ENCODE measurements at places on chromosomes 16 and 17.

DNA sequence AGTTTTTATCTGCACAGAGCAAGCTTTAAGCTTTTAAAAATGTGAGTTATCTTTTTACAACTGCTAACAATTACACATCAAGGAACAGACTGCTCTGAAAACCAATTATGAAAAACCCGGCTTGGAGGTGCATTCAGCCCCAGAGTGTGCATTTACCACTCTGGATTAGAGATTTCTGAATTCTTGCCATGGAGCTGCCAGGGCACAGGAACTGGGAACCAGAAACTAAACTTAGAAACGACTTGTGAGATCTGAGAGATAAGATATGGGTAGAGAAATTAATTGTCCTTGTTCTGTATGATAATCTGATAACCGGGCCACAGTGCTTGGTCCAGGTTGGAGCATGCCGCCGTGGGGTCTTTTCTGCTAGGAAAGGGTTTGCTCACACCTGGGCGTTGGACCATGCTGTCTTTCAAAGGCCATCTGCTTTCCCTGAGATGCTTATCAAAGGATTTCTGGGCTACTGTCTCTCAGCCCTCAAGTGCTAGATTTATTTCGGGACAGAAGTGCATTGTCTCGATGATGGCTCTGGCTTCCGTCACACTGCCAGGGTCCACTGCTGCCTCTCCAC lies 210.0 kb downstream of the MAF start:
- DNase-seq = no peak

DNA sequence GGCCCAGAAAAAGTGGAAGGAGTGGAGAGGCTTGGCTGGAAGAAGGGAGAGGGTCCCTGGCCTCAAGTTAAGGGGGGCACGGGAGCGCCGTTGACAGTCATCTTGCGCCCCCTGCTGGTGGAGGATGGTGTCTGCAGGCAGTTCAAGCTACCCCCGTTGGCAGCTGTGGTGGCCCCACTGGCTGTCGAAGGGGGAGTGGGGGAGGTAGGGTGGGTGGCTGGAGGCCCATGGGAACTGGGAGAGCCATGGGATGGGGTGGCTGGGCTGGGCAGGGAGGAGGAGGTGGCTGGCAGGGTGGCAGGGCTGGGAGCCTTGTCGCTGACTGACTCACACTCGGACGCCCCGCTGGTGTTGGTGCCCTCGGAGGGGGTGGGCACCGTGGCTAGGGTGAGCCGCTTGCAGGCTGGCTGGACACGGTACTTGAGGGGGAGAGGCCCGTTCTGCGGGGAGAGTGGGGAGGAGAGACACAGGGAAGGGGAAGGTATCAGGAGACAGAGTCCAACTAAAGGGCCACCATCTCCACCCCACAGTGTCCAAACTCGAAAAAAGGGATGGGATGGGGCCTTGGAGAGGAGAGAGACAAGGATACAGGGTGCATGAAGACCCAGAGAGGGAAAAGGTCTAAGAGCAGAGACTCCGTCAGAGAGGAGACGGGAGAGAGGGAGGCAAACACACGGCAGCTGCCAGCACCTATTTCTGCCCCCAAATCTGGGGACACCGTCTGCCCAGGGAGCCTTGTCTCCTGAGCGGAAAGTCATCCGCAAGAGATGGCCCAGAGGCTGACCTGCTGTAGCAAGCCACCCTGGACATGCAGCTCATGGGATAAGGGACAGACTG lies 5.2 kb downstream of the CISD3 start:
- peak; percentile 72 for DNase-seq

- DNase-seq = peak; percentile 73
Observed at GRCh38 chr17:42554250-42555121, 1.8 kb downstream of the HSD17B1 start.

DNA sequence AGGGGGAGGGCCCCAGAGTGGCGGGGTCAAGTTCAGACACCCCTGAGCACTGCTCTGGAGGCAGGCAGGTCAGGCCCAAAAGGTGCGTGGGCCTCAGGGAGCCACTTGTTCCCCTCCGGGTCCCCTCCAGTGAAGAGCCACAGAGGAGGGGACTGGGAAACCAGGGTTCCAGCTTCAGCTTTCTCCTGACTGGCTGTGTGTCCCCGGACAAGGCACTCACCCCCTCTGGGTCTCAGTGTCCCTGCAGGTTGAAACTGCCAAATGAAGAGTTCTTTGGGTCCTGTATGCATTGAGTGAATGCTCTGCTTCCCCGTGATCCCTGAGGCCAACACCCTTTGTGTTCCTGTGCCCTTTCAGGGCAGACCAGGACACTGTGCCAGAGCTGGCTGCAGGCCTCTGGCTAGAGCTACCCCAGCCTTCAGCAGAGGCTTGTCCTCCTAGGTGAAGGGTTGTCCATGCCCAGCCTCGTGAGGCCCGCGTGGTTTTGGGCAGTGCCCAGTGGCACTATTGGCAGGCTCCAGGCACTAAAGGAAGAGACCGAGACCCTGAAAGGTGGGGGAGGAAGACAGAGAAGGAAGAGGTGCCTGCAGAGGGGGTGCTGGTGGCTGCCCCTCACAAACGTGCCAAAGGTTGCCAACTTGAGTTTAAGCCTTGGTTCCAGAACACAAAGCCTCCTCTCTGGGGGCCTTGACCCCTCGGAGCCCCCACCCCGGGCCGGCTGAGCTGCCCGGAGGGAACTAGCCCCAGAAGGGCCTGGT lies 13.3 kb upstream of the WNT3 start:
- DNase-seq = no peak

- DNase-seq = no peak
Observed at GRCh38 chr16:11248133-11248532, 7.9 kb downstream of the SOCS1 start.

- no peak for DNase-seq
Observed at GRCh38 chr17:47905221-47905733, 9.2 kb downstream of the SP2 start.

GRCh38 chr17:81398832-81399411 lies 3.7 kb downstream of the BAHCC1 start:
- DNase-seq = no peak

- DNase-seq = peak; percentile 19
Observed at GRCh38 chr17:82458885-82459424, 414 bp downstream of the NARF start.

DNA sequence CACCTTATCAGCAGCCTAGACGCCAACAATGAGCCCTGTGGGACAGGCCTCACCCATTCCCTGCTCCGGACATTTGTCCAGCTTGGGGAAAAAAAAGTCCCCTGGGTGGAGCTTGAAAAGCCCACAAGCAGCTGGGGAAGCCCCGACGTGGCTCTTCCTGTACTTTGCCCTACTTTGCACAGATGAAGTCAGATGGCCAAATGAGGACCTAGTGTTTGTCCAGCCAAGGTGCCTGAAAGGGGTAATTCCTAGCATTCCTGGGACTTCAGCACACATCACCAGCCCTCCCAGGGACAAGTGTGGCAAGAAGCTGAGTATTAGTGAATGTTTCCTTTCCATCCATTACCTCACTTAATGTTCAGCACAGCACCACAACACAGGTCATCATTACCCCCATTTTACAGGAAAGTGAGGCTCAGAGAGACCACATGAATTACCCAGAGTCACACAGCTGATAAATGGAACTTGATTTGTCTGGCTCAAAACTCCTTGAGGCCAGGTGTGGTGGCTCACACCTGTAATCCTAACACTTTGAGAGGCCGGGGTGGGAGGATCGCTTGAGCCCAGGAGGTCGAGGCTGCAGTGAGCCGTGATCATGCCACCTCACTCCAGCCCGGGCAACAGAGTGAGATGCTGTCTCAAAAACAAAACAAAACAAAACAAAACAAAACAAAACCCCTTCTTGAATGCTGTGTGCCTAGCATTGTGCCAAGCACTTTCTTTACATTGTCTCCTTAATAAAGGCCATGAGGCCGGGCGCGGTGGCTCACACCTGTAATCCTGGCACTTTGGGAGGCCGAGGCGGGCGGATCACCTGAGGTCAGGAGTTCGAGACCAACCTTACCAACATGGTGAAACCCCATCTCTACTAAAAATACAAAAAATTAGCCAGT lies 19.9 kb upstream of the PLLP start:
- no peak for DNase-seq

DNA sequence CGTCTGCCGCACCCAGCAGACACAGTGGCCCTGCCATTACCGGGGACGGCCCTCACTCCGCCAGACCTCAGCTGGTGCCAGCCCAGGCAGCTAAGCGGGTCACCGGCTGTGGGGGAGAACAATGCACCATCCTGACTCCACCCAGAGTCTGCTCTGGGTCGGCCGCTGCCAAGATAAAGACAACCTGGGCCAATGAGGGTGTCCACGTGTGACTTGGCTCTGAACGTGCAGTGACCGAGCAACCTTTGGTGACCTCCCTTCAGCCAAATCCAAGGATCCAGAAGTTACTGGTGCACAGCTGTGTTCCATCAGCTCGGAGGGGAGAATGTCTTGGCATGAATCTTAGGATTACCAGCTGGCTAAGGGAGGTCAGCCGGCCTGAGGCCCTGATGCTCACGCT lies 155.9 kb downstream of the NTN1 start:
- DNase-seq = no peak

GRCh38 chr16:54447576-54448440 lies 161.2 kb upstream of the IRX3 start:
- DNase-seq = no peak

- DNase-seq = peak; percentile 85
Observed at GRCh38 chr17:56779898-56780777, 53.6 kb downstream of the C17orf67 start.

DNA sequence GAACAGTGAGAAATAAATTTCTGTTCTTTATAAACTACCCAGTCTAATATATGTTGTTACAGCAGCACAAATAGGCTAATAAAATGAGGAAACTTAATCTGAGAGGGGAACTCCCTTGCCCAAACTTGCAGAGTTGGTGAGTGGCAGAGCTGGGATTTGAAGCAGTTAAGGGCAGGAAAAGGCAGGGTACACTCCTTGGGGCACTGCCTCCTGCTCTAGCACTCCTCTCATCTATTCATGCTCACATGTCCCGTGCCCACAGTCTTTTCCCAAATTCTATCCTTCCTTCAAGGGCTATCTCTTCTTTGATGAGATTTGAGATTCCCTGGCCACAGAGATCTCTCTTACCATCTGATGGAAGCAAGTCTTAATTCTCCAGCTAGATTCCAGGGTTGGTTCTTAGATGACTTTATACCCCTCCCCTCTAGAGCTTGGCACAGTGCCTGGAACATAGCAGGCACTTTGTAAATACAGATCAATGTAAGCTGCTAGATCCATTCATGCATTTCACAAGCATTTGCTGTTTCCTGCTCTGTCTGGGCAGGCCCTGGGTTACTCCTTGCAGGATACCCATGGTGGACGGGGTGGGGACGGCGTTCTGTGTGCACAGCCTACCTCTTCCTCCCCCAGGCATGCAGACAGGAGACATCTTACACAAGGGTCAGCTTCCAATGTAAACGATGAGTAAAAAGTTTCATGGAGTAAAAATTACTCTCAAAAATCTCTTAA lies 39.2 kb upstream of the ABCC12 start:
- DNase-seq = no peak

DNA sequence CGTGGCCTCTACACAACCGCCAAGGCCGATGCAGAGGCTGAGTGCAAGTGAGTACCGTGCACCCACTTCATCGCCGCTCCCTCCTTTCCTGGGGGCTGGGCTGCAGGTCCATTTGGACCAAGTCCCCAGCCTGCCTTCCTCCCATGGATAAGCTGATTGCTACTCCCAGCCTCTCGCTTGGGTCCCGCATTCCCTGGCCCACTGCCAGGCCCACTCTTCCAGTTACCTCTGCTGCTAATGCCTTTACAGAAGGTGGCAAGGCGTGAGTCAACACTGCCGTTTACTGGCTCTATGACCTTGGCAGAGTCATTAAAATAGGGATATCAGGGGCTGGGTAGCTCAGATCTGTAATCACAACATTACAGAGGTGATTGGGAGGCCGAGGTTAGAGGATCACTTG lies 11.2 kb downstream of the SULT1A2 start:
- no peak for DNase-seq

- no peak for DNase-seq
Observed at GRCh38 chr16:54175169-54175551, 111.4 kb downstream of the IRX3 start.

DNA sequence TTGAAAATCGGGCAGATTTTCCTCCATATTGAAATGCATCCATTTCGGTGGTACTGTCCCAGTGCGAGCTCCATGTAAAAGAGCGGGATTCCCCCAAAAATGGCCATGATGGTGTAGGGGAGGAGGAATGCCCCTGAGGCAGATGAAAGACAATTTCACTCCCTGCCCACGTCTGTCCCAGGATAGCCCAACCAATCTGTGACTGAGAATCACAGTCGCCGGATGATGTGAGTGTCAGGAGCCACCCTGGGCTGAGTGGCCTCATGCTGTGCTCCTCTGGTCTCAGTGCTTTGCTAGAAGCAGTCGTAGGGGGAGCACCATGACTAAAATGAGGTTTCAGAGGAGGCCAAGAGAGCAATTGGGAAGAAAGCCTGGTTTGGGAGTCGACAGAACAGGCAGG lies 16.7 kb downstream of the SLC6A4 start:
- no peak for DNase-seq

- DNase-seq = no peak
Observed at GRCh38 chr16:89484923-89485679, 5.3 kb downstream of the ANKRD11 start.

- DNase-seq = no peak
Observed at GRCh38 chr17:4834681-4835020, 1.5 kb downstream of the MINK1 start.

- DNase-seq = no peak
Observed at GRCh38 chr16:62921904-62922303, 885.7 kb upstream of the CDH8 start.

DNA sequence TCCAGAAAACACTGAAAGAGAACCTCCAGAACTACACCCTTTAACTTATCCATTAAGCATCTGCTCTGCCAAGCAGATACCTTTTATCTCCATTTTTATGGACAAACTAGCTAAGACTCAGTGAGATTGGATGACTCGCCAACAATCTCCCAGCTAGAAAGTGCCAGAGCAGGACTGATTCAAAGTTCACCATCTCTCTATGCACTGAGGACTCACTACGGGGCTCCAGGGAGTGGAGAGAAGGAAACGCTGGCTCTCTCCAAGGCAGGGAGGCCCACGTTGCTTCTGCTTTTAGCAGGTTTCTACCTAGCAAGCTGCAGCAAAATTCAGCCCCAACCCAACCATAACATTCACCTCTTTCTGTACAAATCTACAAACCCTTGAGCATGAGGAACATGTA lies 52.8 kb upstream of the ARHGAP44 start:
- no peak for DNase-seq

DNA sequence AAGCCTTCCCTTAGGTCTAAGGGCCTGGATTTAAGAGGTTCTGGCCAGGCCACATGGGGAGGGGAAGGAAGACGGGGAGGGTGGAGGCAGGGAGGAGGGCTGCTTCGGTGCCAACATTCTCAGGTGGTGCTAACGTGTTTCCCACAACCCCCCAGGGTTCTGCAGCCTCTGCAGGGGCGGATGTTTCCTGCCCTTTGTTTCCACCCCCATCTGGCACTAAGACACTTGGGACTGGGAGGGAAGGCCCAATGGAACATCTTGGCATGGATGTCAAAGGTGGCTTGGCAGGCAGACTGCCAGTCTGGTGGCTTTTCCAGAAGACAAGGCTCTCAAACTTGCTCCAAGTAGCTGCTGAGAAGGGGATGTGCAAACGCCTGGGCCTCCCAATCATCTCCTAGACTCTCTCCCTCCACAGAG lies 12.7 kb downstream of the HIC1 start:
- DNase-seq = no peak
